Aortic smooth muscle cell (primary cell): ENCODE measurements at places on chromosomes 11 and 22. TPM values are rescaled to one million over a fixed set of nuclear protein-coding genes. Genes with fewer than 3 reads are reported as not detected.

The BIK gene
- not detected in 2 replicates for total RNA-seq

The B4GALNT4 gene
- total RNA-seq = under 0.01 and 0.06 TPM in 2 replicates

The TIMP3 gene
- 23.5 and 45.7 TPM in 2 replicates for total RNA-seq

The TCIRG1 gene
- 61.2 and 69.5 TPM in 2 replicates for total RNA-seq

The CD3G gene
- total RNA-seq = not detected in 2 replicates

The PKDREJ gene
- total RNA-seq = under 0.01 and 0.06 TPM in 2 replicates

The PHF5A gene
- total RNA-seq = 51.9 and 53.2 TPM in 2 replicates

The PARVG gene
- total RNA-seq = 0.06 and 0.13 TPM in 2 replicates

The ARL2 gene
- total RNA-seq = 95.3 and 110 TPM in 2 replicates

The POLR2L gene
- 431 and 461 TPM in 2 replicates for total RNA-seq

The KIRREL3 gene
- total RNA-seq = not detected in 2 replicates

The OR2D2 gene
- total RNA-seq = 0.13 and 0.44 TPM in 2 replicates

The SHANK2 gene
- 1.6 and 2.6 TPM in 2 replicates for total RNA-seq

The OR51F2 gene
- total RNA-seq = not detected in 2 replicates

The EXPH5 gene
- 0.19 and 0.53 TPM in 2 replicates for total RNA-seq

The C11orf87 gene
- total RNA-seq = under 0.01 TPM in 1 of 2 replicates, not detected in the other
